ENCODE measurements at places on chromosomes 12 and 14.

DNA sequence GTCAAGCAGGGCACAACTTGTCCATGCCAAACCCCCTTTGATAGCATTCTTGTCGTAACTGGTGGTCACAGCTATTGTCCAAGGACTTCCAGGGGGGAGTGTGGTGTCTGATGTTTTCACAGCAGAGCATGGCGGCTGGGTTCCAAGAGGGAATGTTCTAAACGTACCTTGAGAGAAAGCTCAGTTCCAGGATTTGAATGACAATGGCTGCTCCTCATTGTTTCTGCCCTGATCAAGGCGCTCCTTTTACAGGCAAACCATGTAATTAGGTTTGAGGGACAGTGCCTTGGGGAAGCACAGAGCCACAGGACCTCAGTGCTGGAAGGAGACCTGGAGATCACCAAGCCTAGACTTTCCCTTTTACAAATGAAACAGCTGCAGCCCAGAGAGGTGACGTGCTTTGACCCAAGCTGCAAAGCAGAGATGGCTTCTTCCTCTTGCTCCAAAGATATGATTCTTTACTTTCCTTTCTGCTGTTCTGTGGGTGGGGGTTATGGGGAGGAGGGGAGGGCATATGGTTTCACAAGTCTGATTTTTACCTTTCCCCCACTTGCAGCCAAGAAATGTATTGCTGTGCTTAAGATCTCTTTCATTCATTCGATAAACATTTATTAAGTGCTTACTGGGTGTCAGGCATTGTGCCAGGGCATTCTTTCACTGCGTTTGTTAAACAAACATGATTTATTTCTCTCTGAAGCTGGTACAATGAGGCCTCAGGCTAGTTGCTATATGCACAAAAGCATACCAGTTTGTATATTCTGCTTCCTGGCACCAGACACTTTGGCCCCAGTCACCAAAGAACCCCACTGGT lies 172.8 kb downstream of the KTN1 start:
- DNase-seq = peak; percentile 77

GRCh38 chr12:132279184-132279889 lies 50.1 kb downstream of the GALNT9 start:
- no peak for DNase-seq

- no peak for DNase-seq
Observed at GRCh38 chr12:1670358-1671268, 20.3 kb upstream of the ADIPOR2 start.

- DNase-seq = no peak
Observed at GRCh38 chr12:42741771-42742510, 152.4 kb upstream of the PRICKLE1 start.

- no peak for DNase-seq
Observed at GRCh38 chr12:22306311-22306710, 28.2 kb downstream of the ST8SIA1 start.

DNA sequence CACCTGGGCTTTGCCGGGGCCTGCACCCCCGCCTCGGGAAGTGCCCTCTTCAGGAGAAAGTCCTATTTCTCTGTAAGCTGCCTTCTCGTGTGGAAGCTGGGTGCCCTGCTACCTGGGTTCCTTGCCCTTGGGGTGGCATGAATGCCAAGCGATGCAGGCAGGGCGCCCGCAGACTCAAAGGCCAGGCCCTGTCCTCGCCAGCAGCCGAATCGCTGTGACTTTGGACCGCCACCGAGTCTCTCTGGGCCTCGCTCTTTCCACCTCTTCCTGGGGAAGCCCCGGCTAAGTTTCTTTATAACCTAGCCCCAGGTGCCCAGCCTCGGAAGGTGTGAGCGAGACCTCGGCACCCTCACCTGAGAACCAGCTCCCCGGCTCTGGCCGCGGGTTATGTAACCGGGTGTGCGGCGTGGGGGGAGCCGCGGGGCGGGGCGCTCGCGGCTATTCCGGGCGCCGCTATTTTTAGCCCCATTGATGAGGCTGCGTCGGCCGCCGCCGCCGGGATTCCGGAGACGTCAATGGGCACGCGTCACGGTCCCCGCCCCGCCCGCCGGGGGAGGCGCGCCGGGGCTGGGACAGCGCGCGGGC lies 14.6 kb upstream of the NR4A1 start:
- peak; percentile 86 for DNase-seq

GRCh38 chr14:105888784-105889665 lies 362.6 kb downstream of the TMEM121 start:
- no peak for DNase-seq

All from HAP-1 (cell line).